Muscle of back (tissue), 13 donors: ENCODE measurements at places on chromosomes 16 and 17. TPM values are rescaled to one million over a fixed set of nuclear protein-coding genes. Genes with fewer than 3 reads are reported as not detected.

The SMIM36 gene
- not detected for polyA plus RNA-seq

The UTP4 gene
- 40.0 TPM for polyA plus RNA-seq

The SLC13A2 gene
- polyA plus RNA-seq = not detected

The KRT14 gene
- polyA plus RNA-seq = 0.46 TPM

The IRX6 gene
- 0.35 TPM for polyA plus RNA-seq

The RRN3 gene
- polyA plus RNA-seq = 26.1 TPM

The ATP2A1 gene
- polyA plus RNA-seq = 620 TPM

The VTN gene
- 0.64 TPM for polyA plus RNA-seq

The TP53TG3B gene
- polyA plus RNA-seq = not detected

The PCGF2 gene
- polyA plus RNA-seq = 28.2 TPM

The EPN3 gene
- 0.98 TPM for polyA plus RNA-seq

The MMP28 gene
- polyA plus RNA-seq = 3.6 TPM

The TMEM219 gene
- 59.6 TPM for polyA plus RNA-seq

The TRPV2 gene
- 7.0 TPM for polyA plus RNA-seq

The ATP2A3 gene
- polyA plus RNA-seq = 3.4 TPM

The BAIAP3 gene
- polyA plus RNA-seq = 0.82 TPM

The TMEM238L gene
- polyA plus RNA-seq = 0.16 TPM

The NTN3 gene
- 2.8 TPM for polyA plus RNA-seq

- DNase-seq = no peak
These were observed 6.8 kb downstream of the CBX4 start for GRCh38 chr17:79832218-79833109.

DNA sequence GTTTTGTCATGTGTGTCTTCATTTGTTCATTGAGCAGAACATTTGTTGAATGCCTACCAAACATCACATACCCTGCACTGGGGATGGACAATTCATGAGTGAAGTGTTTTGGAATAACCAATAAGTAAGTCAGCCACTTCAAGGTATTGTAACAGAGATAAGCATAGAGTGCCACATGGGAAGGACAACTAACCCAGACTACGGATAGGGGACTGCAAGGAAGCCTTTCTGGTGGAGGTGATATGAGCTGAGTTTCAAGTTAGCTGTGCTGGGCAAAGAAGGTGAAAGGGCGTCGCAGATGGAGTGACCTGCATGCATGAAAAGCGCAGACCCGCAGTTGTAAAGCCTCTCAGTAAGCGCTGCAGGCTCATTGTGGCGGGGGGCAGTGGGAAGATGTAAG is 78.8 kb downstream of the TNRC6C start:
- DNase-seq = no peak

GRCh38 chr17:18997650-18998196 is 6.8 kb downstream of the FAM83G start:
- no peak for DNase-seq

GRCh38 chr16:75238132-75238852 is 13.1 kb downstream of the BCAR1 start:
- DNase-seq = peak; percentile 92

DNA sequence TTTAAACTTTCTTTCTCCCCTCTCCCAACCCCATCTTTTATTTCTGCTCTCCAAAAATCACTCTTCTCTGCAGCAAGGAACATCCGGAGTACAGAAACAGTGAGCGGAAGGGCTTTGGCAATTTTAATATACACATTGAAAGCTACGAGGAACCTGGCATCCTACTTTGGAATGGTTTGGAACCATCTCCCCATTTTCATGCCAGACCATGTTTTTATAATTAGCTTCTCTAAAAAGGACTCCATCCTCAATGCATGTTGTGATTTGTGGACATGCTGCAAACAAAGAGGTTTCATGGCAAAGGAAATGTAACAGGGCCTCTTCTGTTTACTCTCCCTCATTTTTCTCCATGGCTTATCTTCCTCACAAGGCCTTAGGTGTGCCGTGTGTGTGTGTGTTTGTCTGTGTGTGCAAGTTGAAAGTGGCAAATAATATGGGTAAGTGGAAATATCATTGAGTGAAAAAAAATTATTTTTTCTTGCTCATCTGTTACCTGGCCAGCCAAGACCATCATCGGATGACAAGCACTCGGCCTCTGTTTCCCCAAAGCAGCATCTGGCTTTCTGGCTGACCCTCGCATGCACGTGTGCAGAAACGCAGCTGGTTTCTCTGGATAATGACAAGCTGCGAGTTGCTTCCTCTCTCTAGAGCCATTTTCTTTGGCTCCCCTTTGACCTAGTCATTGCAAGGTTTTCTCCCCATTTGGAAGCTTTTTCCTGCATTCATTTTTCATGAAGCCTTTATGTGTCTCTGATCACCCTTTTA is 585.0 kb downstream of the TMEM114 start:
- DNase-seq = peak; percentile 48

DNA sequence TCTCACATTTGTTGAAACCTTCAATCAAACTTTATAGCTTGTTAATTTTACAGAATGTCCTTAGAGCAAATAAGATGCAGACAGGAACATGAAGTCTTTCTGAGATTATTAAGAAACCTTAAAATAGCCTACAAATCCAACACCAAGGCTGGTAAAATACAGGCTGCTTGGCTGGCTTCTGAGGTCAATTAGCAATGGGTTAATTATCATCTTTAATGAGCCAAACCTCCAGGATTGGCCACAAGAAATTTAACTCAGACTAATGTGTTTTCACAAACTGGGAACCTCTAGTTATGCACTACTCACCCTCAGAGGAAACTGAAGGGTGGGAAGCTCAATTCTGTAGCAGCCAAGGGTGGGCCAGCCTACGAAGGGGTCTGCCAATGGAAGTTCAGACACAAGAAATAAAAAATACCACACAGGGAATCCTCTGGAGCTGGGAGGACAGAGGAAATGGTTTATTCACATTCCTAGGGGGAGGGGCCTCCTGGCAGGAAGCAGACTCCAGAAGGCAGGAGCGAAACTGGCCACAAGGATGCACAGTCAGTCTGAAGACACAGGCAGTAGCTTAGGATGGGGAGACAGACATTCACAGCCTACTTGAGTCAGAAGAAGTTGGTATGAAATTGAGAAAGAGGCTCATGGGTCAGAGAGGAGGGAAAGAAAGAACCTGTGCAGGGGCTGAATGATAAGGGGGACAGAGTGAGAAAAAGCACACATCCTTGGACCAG is 36.1 kb downstream of the HIC1 start:
- DNase-seq = peak; percentile 94

GRCh38 chr17:17792551-17793377 is 44.0 kb downstream of the SREBF1 start:
- DNase-seq = no peak

GRCh38 chr17:16873174-16874035 is 98.5 kb downstream of the TNFRSF13B start:
- no peak for DNase-seq

DNA sequence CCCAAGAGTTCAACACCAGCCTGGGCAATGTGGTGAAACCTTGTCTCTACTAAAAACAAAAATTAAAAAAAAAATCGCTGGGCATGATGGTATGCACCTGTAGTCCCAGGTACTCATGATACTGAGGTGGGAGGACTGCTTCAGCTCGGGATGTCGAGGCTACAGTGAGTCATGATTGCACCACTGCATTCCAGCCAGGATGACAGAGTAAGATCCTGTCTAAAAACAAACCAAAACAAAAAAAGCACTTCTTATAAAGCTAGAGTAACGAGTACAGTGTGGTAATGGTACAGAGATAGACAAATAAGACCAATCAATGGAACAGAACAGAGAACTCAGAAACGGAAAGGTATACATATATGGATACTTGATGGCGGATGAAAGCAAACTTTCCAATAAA is 4.4 kb downstream of the NSMCE1 start:
- no peak for DNase-seq

DNA sequence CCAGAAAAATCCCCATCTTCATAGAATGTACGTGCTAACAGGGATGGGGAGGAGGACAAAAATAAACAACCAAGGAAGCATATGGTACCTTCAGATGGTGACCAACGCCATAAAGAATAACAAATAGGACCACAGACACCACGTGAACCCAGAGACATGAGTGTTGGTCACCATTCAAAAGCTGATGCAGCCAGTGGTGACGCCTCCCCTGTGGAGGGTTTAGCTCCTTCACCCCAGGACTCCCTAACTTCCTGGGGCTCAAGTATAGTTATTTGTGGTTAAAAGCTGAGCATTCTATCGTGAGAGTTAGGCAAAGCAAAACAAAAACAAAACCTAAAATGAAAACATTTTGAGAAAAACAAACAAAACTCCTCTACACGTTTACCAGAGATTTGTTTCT is 184.7 kb downstream of the SOX9 start:
- DNase-seq = no peak

- DNase-seq = no peak
These were observed 540.3 kb downstream of the WWOX start for GRCh38 chr16:78639775-78640174.

GRCh38 chr16:4962716-4963115 is 4.6 kb downstream of the SEC14L5 start:
- DNase-seq = no peak

- DNase-seq = no peak
These were observed 17.9 kb downstream of the CCDC102A start for GRCh38 chr16:57518520-57518919.

GRCh38 chr16:63749276-63749675 is 1372.6 kb downstream of the CDH11 start:
- no peak for DNase-seq

DNA sequence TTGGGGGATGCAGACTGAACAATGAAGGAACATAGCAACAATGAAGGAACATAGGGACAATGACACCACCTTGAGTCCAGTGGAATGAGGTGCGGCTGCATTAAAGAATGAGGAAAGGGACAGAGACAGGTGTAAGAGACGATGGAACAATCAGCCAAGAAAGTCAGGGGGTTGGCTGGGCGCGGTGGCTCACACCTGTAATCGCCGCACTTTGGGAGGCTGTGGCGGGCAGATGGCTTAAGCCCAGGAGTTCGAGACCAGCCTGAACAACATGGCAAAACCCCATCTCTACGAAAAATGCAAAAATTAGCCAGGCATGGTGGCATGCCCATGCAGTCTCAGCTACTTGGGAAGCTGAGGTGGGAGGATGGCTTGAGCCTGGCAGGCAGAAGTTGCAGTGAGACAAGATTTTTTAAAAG is 13.6 kb upstream of the CBFB start:
- no peak for DNase-seq

GRCh38 chr17:50353600-50354195 is 7.8 kb downstream of the XYLT2 start:
- no peak for DNase-seq

DNA sequence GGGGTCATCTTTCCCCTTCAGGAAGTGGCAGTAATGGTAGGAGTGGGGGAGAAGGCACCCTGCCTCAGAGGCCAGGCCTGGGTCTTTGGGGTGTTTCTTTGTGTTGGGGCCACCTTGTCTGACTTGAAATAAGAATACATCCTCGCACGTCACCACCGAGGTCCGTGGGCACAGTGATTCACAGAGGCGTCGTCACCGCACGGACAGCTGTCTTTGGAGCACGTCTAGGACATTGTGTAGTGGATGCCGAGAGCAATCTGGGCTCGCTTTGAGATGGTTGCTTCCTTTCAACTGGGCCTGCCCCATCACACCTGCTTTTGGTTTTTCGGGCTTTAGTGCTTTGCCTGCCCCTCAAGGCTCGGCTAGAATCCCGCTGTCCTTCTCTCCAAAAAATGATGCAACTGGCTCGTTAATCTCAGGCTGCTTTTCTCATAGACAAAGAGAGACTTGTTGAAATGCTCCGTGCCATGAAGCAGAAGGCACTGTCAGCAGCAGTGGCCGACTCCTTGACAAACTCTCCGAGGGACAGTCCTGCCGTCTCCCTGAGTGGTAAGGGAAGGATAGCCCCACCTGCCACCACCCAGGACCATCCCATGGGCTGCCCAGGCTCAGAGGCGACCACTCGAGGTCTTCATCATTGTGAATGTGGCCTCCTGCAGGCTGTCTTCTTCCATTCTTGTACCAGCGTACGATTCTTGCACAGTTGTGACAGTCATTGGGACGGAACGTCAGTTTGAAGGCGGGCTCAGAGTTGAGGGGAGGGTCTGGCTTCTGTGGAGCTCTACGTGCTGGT is 24.0 kb downstream of the GINS2 start:
- DNase-seq = no peak

DNA sequence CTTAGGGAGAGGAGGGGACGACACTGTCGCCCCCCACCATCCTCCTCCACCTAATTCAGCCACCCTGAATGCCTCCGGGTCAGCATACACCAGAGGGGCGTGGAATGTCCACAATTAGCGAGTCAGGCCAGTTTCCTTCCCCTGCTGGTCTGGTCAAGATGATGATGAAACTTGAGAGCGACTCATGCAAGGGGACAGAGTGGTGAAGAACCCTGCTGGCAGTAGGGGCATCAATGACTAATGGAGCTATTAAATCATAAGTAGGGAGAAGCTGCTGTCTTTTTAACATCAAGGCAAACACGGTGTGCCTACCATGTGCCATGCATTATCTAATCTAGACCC is 7.2 kb downstream of the SPACA3 start:
- no peak for DNase-seq

DNA sequence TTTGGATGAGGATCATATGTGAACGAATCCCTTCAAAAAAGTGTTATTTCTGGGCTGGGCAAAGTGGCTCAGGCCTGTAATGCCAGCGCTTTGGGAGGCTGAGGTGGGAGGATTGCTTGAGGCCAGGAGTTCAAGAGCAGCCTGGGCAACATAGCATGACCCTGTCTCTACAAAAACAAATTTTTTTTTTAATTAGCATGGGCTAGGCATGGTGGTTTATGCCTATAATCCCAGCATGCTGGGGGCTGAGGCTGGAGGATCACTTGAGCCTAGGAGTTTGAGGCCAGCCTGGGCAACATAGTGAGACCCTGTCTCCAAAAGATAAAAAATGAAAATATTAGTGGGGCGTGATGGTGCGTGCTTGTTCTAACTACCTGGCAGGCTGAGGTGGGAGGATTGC is 4.6 kb downstream of the TAOK1 start:
- DNase-seq = no peak

GRCh38 chr16:67186550-67186950 is 2.8 kb upstream of the MATCAP1 start:
- no peak for DNase-seq

GRCh38 chr16:1443980-1444729 is at the start of gene CCDC154:
TSS of gene CCDC154 (minus strand) at chr16:1444556. CDS start at chr16:1444322, 234 bp downstream.
- DNase-seq = no peak

GRCh38 chr16:13781575-13782338 is 138.2 kb upstream of the ERCC4 start:
- peak; percentile 69 for DNase-seq

DNA sequence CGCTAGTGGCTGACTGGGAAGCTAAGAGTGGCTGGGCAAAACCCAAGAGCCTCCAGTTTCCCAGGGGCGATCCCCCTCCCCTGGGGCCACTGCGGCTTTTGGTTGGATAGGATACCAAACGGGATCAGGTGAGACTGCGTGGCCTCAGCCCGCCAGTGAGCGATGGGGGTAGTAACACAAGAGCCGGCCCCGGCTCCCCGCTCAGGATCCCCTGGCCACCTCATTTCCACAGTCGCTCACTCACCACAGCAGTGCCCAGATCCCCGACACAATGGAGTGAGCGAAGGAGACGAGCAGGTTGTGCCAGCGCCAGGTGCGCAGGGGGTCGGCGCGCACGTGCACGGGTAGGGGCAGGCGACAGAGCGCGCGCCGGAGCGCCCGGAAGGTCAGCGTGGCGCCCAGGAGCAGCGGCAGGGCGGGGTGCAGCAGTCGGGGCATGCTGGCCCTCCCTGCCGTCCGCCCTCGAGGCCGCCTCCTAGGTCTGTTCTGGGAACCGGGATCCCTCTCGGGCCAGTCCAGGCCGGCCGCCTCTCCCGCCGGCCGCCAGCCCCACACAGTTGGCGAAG is 290 bp downstream of the TLCD1 start:
- DNase-seq = no peak

GRCh38 chr17:4146641-4147040 is 3.6 kb downstream of the CYB5D2 start:
- DNase-seq = no peak

- peak; percentile 55 for DNase-seq
These were observed 13.3 kb downstream of the MPRIP start for GRCh38 chr17:17055286-17056155.

- DNase-seq = peak; percentile 60
These were observed 249.5 kb upstream of the RBFOX1 start for GRCh38 chr16:7083096-7083495.
